Daoy (cell line): ENCODE measurements at places on chromosomes 16 and 17. TPM values are rescaled to one million over a fixed set of nuclear protein-coding genes. Genes with fewer than 3 reads are reported as not detected.

- no peak for DNase-seq
These were observed 110.3 kb downstream of the STX8 start for GRCh38 chr17:9465210-9465921.

DNA sequence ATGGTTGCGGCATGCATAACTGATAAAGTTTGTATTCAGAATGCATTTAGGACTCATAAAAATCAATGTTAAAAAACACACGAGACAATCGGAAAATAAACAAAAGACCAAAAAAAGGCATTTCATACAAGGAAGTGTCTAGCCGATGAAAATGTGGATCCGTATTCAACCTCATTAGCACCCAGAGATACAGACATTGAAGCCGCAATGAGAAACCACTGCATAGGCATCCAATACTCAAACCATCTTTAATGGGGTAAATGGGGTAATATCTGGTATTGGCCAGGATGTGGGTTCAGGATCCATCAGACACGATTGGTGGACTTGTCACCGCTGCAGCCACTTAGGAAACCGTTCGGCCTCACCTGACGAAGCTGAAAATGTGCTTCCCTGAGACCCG lies 47.4 kb upstream of the ENPP7 start:
- no peak for DNase-seq

DNA sequence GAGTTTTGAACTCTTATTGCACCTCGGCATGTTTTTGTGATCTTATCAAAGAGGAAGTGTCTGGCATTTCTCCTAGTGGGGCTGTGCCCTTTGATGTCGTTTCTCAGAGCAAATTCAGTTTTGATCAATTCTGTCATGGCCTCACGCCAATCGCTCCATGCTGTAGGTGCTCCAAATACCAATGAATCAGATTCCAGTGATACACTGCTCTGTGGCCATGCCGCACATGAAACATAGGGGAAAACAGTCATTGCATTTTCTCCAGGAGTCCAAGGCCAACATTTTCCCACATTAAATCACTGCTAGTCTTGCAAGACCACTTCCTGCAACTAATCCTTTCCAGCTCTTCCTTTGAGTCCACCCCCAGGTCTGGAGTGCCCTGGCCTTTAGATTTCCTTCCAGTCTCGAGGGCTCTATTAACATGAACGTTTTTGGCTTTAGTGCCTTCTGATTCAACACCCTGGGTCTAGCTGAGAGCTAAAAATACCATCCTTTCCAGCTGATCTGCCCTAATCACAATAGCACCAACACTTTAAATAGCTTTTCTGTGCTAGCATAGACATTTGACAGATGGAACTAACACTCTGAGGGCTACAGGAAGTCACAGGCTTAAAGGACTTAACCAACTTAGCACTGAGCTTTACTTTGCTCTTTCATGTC lies 18.2 kb upstream of the RASL10B start:
- peak; percentile 42 for DNase-seq

The UNC13D gene
- 0.06 and 0.86 TPM in 2 replicates for total RNA-seq

The NPIPA8 gene
- total RNA-seq: 0.21 and 2.5 TPM in 2 replicates

The SAMD14 gene
- total RNA-seq: 1.7 and 2.6 TPM in 2 replicates
